ENCODE measurements at places on chromosomes 1 and 21.
A peak's percentile ranks its signal among the peaks of the same experiment; 100 is the strongest.

DNA sequence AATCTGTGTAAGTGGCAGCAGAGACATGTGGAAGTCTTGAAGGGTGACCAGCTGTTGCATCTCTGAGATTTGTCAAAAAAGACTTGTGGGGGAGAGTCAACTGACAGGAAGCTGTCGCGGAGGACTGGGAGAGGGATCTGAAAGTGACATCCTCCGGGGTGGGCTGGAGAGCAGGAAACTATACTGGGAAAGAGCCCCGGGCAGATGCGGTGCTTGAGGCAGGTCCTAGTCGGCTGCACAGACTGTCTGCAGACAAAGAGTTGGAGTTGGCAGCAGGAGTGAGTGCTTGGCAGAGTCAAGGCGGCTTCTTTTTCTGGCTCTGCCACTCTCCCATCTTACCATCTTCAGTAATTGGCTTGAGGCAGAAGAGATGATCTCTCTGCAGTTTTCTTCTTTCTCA lies 294.0 kb upstream of the C1orf87 start:
- DNase-seq = peak; percentile 4

- DNase-seq = no peak
Measured at GRCh38 chr21:43783098-43783700, 6.2 kb upstream of the RRP1 start.

- DNase-seq = no peak
Measured at GRCh38 chr1:153422450-153423068, 6.2 kb downstream of the S100A7A start.

GRCh38 chr1:110338886-110339406 lies at the start of gene RBM15:
TSS of gene RBM15 (plus strand) at chr1:110339377. CDS start at chr1:110339406, 29 bp downstream.
- peak; percentile 100 for DNase-seq

DNA sequence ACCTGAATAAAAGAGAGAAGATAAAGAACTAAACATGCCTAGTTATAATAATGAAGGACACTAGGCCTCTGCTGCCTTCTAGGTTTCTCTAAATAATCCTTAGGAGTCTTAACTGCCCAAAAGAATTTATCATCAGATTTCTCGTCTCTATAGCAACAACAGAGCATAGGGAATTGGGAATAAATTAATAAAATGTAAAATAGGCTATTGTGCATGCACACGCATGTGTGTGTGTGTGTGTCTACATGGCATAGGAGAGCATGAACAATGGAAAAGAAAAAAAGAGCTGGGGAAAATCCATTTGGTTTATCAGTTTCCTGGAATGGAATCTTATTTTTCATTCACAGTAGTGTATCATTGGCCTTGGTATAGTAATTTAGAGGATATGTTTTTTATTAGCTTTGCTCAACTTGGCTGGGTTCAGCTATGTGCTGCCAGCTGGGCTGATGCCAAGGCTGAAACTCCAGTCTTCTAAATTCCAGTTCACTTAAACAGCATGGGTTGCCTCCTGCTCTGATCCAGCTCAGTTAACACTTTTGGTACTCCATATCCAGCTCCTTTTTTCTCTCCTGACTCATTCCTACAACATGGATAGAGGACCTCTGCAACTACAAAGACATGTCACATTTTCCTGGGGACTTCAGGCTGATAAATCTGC lies 80.6 kb upstream of the SLFNL1 start:
- no peak for DNase-seq

- DNase-seq = no peak
Measured at GRCh38 chr21:34343838-34344381, 19.9 kb upstream of the KCNE2 start.

Measured in NCI-H524 treated with DMSO at 0.1 percent for 48 hours (cell line).